ENCODE measurements at places on chromosomes 4 and X.

DNA sequence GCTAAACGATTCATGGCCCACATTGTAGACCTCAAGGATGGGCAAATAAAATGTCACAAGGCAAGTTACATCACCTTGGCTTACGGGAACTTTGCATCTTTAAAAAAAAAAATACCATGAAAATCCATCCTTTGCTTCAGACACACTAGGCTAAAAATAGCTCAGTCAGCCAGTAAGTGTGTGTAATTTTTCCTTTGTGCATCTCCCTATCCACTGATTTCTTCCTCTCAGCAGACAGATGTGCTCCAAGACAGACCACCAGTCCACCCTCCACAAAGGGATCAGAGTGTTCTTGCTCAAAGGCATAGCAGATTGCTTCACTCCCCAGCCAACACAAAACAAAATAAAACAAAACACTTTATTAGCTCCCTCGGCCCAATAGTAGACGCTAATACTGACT lies 14.6 kb downstream of the LDB2 start:
- no peak for DNase-seq

GRCh38 chrX:344371-344901 lies 25.8 kb upstream of the GTPBP6 start:
- DNase-seq: no peak

- no peak for DNase-seq
Observed at GRCh38 chrX:72255445-72255844, 16.6 kb upstream of the ERCC6L start.

DNA sequence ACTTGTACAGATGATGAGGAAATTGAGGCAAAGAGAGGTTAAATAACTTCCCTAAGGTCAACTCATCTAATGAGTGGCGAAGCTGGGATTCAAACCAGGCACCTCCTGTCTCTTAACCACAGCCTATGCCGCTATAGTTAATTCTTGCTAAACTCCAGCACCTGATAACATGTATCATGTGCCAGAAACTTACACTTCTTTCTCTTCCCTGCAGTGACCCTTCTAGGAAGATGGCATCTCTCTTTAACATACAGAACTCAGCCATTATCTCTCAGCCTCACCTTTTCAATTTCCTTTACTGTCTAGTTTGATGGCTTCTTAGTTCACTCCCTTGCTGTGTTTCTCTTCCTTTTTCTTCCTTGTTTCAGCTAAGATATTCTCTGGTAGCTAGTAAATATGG lies 2.5 kb downstream of the VBP1 start:
- no peak for DNase-seq

GRCh38 chr4:24330573-24330972 lies 253.8 kb downstream of the DHX15 start:
- no peak for DNase-seq

GRCh38 chr4:104446431-104447278 lies 48.0 kb downstream of the CXXC4 start:
- no peak for DNase-seq

- no peak for DNase-seq
Observed at GRCh38 chr4:138958519-138958918, 57.1 kb upstream of the NOCT start.

GRCh38 chr4:141576585-141577110 lies 59.7 kb upstream of the IL15 start:
- DNase-seq: no peak

- no peak for DNase-seq
Observed at GRCh38 chrX:47215291-47215900, 3.1 kb upstream of the CDK16 start.

- no peak for DNase-seq
Observed at GRCh38 chr4:145920205-145920604, 18.4 kb downstream of the ZNF827 start.

GRCh38 chr4:92091335-92091734 lies 212.4 kb upstream of the GRID2 start:
- no peak for DNase-seq

GRCh38 chr4:27638163-27638915 lies 777.7 kb downstream of the STIM2 start:
- DNase-seq: no peak

GRCh38 chr4:104519588-104519987 lies 24.9 kb upstream of the CXXC4 start:
- no peak for DNase-seq

GRCh38 chr4:68732653-68733466 lies 62.4 kb upstream of the UGT2B15 start:
- no peak for DNase-seq

GRCh38 chr4:112910109-112910736 lies 139.2 kb upstream of the ANK2 start:
- DNase-seq: no peak

GRCh38 chrX:150032742-150033141 lies 94.5 kb upstream of the EOLA2 start:
- no peak for DNase-seq

DNA sequence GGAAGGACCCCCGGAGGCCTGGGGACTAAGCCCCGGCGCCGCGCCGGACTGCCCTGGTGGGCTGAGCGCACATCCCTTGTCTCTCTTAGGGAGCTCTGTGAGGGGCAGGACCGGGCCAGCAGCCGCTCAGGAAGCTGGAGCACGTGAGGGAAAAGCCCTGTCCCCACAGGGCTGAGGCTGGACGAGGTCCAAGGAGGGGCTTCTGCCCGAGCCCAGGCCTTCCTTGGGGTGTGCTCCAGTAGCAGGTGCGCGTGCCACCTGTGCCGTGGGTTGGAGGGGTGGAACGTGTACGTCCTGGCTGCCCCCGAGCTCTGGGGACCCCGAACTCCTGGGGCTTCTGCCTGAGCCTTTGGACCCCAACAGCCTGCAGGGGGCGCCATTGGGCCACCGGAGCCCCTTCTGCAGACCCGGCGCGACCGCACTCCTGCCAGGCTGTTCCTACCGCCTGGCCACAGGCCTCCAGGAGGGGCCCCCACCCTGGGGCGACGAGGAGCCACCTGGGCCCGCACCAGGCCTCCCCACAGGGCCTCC lies 27.2 kb downstream of the TACC3 start:
- peak; percentile 81 for DNase-seq

DNA sequence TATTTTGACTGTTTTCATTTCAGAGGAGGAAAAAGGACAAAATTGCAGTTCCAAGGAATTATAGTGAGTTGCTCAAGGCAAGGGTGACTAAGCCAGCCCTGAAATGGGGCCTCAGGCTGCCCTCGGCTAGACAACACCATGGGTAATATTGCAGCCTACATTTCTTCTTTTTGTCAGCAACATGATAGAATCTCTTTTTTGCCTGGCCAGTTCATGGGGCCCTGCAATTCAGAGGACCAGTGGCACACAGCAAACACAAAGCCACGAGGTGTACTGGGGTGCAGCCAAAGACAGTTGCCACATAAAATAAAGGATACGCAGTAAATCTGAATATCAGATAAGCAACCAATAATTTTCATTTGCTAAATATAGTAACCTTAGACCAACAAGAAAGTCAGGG lies 41.8 kb downstream of the RBM47 start:
- no peak for DNase-seq

GRCh38 chrX:29044423-29045184 lies 457.4 kb downstream of the IL1RAPL1 start:
- DNase-seq: no peak

DNA sequence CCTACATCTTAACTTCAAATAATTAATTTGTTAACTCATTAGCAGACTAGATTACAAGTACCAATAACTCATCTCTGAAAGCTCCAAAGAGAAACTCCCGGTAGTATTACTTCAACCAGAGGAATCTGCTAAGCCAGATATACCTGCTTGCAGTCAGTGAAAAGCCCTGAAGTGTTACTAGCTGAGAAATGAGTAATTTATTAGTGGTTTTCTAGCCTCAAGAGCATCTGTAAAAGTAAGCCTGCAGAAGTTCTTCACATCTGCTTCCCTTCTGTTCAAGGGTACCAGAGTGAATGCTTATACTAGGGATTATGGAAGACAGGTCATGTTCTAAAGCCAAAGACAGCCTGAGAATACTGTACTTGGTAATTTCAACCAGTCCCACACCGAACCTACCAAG lies 34.7 kb downstream of the IRS4 start:
- no peak for DNase-seq

DNA sequence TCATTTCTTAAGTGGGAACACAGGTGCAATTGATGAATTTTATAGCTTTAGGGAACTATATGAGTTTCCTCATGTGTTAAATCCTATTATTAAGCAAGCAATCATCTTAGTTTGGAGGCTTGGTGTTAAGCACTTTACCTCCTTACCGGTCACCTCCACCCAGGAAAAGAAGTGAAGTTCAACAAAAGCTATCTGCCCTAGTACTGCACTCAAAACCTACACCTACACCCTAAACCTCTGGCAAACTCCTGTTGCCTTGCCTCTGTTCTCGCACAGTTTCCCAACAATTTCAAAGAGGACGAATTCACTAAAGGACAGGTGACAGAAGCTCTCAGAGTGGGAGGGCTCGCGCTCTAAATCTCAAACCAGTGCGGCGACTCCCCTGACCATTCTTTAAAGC lies 85.7 kb upstream of the TENT5D start:
- DNase-seq: no peak

GRCh38 chrX:109393859-109394258 lies 88.0 kb downstream of the GUCY2F start:
- no peak for DNase-seq

GRCh38 chrX:153411255-153411987 lies at the start of gene ZFP92:
ZFP92 (plus strand) TSS chrX:153411472; CDS start chrX:153418323, 6,851 bp downstream.
- DNase-seq: peak; percentile 32

- DNase-seq: no peak
Observed at GRCh38 chrX:111284631-111285293, 14.5 kb upstream of the CAPN6 start.

GRCh38 chr4:171719691-171720090 lies 93.5 kb upstream of the GALNTL6 start:
- no peak for DNase-seq

- no peak for DNase-seq
Observed at GRCh38 chr4:139904406-139904805, 238.8 kb downstream of the MGST2 start.

DNA sequence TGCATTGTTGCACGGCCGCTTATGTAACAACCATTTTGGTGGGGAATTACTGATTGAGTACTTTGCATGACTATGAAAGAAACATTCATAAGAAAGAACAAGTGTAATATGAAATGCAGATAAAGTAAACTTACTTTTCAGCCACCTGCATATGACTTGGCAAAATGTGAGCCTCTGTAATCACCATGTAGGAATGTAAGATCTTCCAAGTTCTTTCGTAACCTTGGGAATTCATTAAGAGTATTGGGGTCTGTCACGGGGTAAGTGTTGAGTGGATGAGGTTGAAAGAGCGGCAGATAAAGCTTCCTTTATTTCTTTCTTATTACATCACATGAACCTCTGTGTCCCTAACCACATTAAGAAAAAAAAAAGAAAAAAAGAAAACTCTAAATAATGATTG lies 348.5 kb upstream of the NR3C2 start:
- DNase-seq: no peak

DNA sequence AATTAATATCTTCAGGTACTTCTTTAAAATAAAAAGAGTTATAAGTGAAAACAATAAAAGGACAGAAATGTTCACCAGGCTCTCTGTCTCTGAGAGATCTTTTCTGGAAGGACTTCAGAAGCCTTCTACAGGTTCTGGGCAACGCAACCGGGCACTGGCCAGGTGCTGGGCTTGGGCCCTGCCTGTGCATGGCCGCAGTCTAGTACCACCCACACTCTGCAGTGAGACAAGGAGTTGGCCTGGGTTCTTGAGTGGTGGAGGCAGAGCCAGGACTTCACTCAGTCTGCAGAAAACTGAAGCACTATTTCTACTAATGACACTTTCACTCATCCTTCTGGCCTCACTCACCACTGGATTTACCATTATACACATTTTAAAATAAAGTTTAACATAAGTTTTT lies 21.8 kb downstream of the TAPT1 start:
- DNase-seq: no peak

DNA sequence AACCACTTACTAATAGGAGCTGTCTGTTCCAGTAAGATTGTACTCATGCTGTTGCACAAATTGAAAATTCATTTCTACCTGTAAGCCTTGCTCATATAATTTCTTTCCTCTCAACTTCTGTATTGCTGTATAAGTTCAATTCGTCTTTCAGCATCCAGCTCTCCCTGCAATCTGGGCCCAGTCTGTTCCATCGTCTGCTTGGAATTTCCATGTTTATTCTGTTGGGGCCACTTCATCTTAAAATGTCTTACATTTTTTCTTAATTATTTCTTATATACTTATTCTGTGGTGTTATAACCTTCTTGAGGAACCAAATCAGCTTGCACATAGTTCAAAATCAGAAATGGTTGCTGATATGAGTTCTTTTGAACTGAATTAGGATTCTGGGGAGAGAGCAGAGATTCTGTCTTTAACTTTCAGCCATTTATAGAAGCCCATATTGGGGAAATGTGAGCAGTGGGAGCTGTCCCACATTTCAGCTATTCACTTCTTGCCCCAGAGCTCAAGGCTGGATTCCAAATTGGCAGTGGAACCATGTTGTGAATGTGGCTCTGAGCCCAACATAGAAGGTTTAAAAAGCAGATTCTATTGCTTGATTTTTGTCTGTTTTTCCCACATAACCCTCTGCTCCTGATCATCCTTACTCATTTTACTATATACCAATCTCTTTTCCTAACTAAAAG lies 291.9 kb downstream of the BMPR1B start:
- no peak for DNase-seq

GRCh38 chrX:153478746-153479145 lies 8.4 kb upstream of the HAUS7 start:
- no peak for DNase-seq

- DNase-seq: no peak
Observed at GRCh38 chr4:1632109-1633104, 51.7 kb downstream of the FAM53A start.

GRCh38 chr4:78645853-78646757 lies 94.5 kb downstream of the ANXA3 start:
- DNase-seq: peak; percentile 70

- no peak for DNase-seq
Observed at GRCh38 chr4:183287677-183288076, 32.4 kb downstream of the CLDN22 start.

DNA sequence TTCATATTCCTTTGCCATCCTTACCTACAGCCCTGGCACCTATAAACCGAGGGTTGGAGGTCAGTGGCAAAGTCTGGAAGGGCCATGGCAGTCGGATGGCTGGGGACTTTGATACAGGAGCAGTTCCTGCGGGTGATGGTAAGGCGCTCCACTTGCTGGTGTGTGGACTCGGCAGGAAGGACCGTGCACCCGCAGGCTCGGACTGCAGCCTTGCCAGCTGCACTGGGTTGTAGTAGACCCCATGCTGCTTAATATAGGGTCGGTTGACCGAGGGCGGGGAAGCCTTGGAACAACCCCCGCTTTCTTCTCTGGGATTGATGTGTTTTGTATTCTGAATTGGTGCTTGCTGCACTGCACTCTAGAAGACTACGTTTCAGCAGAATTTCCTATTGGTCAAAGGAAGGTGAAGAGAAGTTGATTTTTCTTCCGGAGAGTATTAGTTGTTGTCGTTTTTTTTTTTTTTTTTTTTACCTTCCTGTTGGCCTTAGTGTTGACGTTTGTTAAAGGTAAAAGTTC lies 638 bp downstream of the BLTP1 start:
- peak; percentile 53 for DNase-seq

DNA sequence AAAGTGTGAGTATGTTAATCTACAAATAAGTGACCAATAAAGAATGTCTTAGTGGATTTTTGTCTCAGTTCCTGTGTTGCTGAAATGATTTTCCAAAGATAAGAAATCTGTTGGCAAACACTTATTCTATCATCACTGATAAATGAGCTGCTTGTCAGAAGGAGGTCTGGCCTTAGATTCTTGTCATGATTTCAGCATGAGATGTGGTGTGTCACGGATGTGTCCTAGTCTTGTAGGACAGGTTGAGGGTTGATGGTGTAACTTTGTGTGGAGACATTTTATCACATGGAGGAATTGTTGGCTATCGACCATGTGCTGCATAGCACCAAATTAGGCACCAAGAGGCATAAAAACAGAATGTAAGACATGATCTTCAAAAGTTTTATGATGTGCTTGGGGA lies 31.8 kb upstream of the LIMCH1 start:
- no peak for DNase-seq
